ENCODE measurements at places on chromosomes 7 and 10.
A peak's percentile ranks its signal among the peaks of the same experiment; 100 is the strongest.

DNA sequence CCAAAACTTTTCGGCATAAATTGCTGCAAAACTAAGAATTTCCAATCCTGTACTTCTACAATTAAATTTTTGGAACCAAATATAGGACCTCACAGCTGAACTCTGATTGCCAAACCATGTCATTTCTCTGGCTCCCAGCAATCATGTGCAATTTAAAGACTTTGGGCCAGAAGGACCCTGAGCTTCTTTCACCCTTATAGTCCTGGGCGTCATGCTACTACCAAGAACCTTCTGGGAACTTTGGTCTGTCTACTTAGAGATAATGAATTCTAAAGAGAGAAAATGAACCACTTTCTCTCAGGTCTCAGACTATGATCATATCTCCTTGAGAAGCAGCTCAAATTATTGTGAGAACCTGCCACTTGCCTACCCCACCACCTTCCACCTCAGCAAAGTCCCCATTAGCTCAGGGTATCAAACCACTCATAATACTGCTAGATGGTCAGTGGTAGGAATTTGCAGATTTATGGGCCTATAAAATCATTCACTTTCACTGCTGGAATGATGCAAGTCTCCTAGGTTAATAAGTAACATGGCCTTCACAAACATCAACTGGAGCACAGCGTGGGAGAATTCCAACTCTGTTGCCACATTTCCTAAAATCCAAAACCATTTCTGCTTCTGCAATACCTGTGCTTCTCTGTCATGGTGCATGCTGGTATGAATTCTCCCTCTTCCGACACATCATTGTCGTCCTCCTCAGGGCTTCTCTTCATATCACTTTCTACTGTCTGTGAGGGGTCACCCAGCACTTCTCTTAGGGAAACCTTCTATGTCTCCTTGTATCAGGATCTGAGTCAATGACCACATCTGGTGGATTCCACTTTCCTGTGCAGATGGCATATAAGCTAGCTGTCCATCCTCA lies 6.6 kb upstream of the WDR91 start:
- no peak for DNase-seq

DNA sequence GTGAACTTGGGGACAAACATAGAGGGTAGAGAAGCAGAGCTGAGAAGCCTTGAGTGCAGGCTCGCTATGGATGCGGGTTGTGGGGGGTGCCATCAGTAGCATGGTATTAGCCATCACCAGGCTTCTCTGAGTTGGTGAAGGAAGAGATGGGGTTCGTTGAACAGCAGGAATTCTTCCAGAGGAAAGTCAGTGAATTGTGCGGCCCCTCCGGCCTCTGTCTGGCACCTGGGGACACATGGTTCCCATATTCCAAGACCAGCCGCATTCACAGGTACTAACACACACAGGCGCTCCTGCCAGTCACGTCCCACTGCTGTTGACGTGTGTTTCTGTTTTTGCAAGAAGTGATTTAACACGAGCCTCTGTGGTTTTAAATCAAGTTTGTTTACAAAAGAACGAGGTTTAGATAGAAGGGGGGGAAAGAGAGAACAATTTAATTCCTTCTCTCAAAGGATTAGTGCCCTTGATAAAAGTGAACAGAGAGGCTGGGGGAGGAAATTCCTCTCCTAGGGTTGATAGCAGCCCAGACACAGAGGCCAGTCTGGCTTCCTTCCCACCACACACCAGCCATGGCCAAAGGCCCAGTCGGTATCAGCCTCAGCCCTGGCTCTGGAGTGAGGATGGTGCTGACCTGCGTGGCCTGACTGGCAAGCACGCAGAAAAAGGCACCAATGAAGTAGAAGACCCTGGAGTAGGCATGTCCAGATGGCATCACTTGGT lies 252.6 kb upstream of the IGFBP3 start:
- DNase-seq, result no peak

GRCh38 chr7:106057962-106058927 lies 53.9 kb downstream of the SYPL1 start:
- peak; percentile 42 for DNase-seq

- DNase-seq, result no peak
Measured at GRCh38 chr7:101684983-101685330, 55.9 kb upstream of the MYL10 start.

GRCh38 chr7:142598297-142598696 lies 151.0 kb upstream of the PRSS1 start:
- no peak for DNase-seq

DNA sequence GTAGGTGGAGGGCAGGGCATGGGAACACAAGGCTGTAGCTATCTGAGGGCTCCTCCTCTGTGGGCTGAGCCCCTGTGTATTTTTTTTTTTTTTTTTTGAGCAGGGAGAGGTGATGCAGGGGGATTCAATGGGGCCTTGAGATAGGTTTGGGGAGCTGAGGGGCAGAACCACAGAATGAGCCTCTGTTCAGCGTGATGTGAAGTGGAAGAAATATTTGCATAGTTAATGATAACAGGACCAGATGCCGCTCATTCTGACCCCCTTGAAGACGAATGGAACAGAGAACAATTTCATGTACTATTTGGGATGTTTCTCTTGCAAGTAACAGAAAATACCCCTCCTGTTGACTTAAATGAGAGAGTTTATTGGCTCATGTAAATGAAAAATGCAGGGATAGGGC lies 69.7 kb upstream of the EMX2 start:
- no peak for DNase-seq

GRCh38 chr7:148711191-148712102 lies 12.7 kb downstream of the CUL1 start:
- DNase-seq, result no peak

GRCh38 chr7:156184164-156184563 lies 371.9 kb upstream of the SHH start:
- no peak for DNase-seq

DNA sequence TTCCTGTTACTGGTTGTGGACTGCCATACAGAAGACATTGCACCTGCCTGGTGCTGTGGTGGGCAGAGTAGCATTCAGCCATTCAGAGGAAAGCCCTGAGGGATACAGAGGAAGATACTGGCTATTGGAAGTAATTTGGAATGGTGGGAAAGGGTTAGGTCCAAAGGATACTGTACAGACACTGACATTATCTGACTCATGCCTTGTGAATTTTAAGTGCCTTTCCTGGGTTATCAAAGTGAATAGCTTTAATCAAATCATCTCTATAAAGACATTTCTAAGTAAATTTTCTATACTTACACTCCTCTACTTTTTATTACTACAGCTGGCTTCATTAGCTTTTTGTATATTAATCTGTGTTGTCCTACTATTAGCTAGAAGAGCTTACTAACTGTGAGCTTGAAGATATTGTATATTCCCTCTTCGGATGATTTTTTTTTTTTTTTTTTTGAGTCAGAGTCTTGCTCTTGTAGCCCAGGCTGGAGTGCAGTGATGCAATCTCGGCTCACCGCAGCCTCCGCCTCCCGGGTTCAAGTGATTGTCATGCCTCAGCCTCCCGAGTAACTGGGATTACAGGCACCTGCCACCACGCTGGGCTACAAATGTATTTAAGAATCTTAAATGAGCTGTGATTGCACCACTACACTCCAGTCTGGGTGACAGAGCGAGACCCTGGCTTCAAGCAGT lies 186.5 kb downstream of the ADK start:
- no peak for DNase-seq

DNA sequence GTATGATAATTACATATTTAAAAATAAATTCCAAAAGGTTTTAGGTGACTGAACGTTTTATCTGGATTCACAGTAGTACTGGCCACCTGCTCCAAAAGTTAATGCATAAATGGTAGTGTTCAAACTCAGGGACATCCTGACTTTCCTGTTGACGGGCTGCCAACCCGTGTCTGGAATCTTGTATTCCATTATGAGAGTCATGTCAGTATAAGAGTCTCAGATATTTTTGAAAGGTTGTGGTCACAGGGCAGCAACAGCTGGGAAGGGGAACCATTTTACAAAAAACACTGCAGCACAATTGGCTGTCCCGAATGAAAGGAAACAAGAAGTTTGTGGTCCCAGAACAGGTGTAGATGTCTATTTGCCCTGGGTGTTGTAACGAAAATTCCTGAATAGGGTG lies 2.8 kb downstream of the TDRD1 start:
- no peak for DNase-seq

- DNase-seq, result no peak
Measured at GRCh38 chr7:90957883-90958282, 306.4 kb upstream of the FZD1 start.

DNA sequence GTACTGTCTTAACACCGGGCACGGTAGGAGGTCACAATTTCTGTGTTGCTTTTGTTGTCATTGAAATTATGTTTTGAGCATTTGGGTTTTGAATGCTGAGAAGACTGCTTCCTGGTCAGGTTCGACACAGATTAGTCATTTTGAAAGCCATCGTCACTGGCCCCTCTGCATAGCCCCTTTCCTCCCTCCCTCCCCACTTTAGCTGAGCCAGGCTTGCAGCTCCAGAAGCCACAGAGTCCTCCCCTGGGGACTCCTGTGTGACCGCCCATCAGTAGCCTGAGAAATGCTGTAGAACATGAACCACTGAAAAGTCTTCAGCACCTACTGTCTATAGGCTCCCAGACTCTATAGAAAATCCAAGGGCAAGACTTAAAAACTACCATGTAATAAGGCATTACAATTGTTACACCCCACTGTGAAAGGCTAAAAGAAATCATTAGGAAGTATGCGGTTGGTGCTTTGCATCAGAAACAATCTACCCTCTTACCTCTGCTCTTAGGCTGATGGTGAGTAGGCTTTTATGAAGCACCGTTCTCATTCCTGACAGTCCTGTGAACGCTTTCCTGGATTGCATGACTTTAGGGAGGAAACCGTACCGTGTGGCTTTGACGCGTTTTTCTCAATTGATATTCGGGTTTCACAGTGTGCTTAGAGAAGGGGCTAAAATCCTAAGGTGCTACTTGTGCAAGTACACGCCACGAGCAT lies 24.8 kb downstream of the JCAD start:
- no peak for DNase-seq

DNA sequence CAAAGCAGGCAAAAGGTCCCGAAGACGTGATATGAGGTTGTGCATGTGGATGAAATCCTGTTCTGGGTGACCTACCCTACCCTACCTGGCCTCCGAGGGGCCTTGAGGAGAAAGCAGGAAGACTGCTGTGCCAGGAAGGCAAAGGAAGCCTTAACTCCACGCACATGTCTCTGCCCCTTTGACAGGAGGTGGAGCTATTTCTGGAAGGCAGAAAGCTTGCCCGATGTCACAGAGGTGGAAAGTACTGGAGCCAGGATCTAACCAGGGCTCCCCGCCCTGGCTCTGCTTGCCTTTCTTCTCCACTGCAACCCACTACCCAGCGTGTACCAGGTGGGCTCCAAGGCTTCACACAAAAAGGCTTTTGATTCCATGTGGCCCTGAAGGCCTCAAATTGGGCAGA lies 66.4 kb upstream of the DDC start:
- no peak for DNase-seq

GRCh38 chr7:68604541-68604940 lies 993.7 kb upstream of the AUTS2 start:
- DNase-seq, result no peak

DNA sequence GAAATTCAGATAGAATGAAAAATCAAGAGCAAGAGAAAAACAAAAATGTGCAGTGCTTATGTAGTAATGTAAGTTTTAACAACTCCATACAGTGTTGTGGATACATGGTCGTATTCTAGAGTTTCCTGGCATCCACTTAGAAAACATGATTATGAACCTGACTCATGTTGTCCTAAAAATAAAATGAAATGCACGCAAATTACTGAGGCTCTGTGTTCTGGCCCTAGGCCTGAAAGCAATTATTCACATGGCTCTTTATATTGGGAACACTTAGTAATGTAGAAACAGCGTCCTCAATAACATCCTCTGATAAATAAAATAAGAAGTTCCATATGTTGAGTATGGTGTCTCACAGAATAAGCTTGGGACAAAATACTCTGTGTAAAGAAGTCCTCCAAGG lies 200.2 kb upstream of the SEMA3E start:
- DNase-seq, result no peak

DNA sequence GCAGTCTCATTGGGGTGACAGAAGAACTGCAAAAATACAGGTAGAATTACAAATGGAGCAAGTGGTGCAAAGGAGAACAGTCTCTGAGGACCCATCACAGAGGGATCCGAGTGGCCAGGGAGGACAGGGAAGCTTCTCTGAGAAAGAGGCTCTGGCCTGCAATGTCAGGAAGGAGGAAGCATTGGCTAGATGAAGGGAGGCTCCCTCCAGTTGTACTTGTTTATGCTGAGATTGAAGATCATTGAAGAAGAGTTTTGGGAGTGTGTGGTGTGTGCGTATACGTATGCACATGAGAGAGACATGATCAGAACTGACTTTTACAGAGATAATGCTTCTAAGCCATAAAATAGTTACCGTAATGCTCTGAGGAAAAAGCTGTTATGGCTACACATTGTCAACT lies 274.7 kb upstream of the FZD8 start:
- DNase-seq, result no peak

DNA sequence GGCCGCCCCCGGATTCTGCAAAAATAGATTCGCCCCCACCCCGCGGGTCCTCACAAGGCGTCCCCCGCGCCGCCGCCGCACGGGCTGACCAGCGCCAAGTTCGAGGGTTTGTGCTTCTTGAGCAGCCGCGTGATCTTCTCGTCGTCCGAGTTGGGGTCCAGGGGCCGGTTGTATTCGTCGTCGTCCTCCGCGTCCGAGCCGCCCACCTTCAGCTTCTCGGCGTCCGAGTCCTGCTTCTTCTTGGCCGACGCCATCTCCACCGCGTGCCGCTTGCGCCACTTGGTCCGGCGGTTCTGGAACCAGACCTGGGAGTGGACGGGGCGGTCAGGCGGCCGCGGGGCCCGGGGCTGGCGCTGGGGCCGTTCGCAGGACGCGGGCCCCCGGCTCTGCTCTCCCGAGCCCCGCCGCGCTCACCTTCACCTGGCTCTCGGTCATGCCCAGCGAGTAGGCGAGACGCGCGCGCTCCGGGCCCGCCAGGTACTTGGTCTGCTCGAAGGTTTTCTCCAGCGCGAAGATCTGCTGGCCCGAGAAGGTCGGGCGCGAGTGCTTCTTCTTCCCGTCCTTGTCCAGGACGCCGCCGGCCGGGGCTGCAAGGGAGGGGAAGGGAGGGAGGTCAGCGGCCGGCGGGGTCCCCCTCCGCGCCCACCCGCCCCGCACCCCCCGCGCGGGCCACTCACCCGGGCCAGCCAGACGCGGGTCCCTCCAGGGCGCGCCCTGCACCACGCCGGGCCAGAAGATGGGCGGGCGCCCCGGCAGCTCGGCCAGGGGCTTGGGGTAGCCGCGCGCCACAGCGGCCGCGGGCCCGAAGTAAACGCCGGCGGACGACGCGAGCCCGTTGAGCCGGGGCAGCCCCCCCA lies 853 bp downstream of the NKX6-2 start:
- DNase-seq, result no peak

Measured in NCI-H510A (cell line).